ENCODE measurements at places on chromosomes 1 and 21.

GRCh38 chr1:12539705-12540579 lies 78.1 kb downstream of the DHRS3 start:
- DNase-seq, result peak; percentile 80

GRCh38 chr1:185556561-185556960 lies 177.6 kb upstream of the HMCN1 start:
- DNase-seq, result no peak

- DNase-seq, result no peak
Measured at GRCh38 chr1:12342401-12343003, 112.7 kb downstream of the VPS13D start.

DNA sequence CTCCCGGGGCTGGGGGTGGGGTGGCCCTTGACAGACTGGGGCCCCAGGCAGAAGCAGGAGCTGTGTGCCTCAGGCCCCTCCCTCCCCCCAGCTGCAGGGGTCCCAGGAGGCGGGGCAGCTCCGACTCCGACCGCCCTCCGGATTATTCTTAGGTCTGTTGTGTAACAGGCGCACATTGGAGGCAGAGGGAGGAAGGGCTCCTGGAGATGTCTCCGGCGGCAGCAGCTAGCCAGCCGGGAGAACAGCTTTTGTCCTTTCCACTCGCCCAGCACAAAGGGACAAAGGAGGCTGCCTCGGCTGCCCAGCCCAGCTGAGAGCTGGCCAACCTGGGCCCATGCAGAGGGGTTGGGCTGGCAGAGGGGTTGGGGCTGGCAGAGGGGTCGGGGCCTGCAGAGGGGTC lies 29.7 kb upstream of the PLCH2 start:
- no peak for DNase-seq

GRCh38 chr1:159188375-159188788 lies 16.3 kb upstream of the ACKR1 start:
- DNase-seq, result peak; percentile 79

- DNase-seq, result no peak
Measured at GRCh38 chr1:29438991-29439390, 202.7 kb downstream of the PTPRU start.

GRCh38 chr1:82485591-82486369 lies 685.0 kb downstream of the ADGRL2 start:
- peak; percentile 33 for DNase-seq

GRCh38 chr1:2544093-2544874 lies 11.9 kb upstream of the TNFRSF14 start:
- no peak for DNase-seq

DNA sequence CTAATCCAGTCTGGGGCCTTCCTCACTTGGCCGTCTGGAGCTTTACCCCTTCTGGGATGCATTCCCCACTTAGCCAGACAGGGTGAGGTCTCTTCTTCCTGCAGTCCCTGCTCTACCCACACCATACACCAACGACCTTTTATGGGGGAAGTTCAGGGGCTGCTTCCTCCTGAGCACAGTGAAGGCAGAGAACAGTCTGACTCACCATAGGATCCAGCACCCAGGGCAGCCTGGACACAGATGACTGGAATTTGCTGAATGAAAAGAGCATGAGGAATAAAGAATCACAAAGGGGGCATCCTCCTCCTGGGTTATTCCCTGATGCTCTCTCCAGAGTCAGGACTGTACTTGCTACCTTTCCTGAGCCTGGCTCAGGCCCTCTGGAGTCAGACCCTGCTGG lies 4.6 kb upstream of the FOXE3 start:
- DNase-seq, result no peak

- no peak for DNase-seq
Measured at GRCh38 chr1:41657679-41658295, 173.3 kb upstream of the EDN2 start.

DNA sequence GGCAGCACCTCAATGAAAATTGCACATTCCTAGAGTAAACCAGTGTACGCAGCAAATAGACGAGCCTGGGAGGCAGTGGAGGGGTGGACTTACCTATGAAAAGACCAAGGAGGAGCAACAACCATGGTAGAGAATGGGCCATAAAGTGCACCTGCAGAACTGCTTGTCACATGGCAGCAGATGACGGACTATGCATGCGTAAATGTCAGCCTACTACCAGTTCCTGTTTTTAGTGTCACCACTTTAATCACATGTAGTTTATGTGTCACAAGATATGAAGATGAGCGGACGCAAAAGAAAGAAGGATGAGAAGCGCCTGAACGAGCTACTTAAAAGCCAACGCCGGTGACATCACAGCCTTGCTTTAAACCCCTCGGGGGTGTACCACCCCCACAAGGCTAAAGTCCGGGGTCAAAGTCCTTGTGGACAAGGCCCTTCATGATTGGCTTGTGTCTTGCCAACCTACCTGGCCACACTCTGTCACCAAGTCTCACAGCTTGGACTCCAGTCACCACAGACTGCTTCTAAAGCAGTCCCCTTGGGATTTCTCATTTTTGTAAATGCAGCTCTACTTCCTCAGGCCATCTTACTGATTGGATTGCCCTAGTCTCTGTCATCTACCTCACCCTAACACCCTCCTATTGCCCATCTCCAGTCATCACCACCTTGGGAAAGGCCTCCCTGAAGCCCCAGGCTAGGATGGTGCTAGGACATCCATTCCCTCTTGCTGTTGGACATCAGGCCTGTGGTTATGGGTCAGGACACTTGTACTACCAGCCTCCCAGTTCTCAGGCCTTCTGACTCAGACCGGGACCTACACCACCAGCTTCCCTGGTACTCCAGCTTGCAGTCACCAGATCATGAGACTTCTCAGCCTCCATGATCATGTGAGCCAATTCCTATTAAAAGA lies 6.0 kb upstream of the LY9 start:
- no peak for DNase-seq

DNA sequence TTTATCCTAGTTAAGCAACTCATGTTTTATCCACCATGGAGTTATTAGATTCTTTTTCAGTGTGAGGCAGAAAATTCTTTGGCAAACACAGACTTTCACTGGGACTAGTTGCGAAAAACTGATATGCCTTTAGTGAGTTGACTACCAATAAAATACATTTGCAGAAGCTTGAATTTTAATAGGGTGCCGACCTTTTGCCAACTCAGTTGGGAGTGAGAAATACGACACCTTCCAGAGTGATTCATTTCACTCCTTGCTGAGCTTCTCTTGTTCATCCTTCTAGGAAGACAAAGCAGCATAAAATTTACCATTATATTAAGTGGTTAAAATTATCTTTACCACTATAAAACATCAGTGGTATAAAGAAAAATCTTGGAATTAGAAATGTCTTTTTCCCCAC lies 1.2 kb upstream of the KRTAP23-1 start:
- no peak for DNase-seq

DNA sequence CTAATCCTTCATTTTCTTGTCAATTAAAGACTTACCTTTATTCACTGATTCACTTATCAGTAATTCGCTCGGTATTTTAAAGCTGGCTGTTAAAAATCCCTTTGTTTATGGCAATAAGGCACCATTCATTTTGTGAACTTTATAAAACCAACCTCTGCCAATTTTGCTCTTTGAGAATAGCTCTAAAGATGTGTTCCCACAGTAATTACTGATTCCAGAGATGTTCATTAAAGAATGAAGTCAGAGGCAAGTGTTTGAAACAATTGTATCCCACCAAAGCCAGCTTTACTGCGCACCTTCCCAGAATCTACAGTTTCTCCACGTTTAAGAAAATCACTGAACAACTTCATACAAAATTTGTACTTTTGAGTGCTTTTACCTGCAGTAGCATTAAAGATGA lies 424.5 kb downstream of the USP25 start:
- no peak for DNase-seq

GRCh38 chr21:44931501-44932407 lies 8.1 kb upstream of the SLX9 start:
- no peak for DNase-seq
